Globus pallidus (tissue), 1 donor: ENCODE measurements at places on chromosomes 2 and 18.
A peak's percentile ranks its signal among the peaks of the same experiment; 100 is the strongest.

GRCh38 chr18:27461957-27462356 lies 276.8 kb upstream of the CHST9 start:
- no peak for DNase-seq

GRCh38 chr2:16726577-16726976 lies 60.9 kb upstream of the CYRIA start:
- no peak for DNase-seq

GRCh38 chr2:177334940-177335543 lies 57.5 kb upstream of the AGPS start:
- DNase-seq, result peak; percentile 73

DNA sequence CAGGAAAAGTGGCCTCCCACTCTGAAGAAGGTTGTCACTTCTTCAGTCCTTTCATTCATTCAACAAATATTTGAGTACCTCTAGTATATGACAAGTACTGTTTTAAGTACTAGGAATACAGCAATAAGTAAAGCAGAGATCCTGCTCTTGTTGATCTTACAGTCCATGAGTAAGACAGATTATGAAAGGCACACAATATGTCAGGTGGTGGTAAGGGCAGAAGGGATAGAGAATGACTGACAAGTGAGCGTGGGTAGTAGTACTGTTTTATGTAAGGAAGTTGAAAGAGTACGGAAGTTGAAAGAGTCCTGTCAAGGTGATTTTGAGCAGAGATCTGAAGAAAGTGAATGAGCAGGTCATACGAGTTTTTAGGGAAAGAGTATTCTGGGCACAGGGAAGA lies 111.3 kb downstream of the GALNT1 start:
- no peak for DNase-seq

- DNase-seq, result no peak
Observed at GRCh38 chr18:2050702-2051201, 520.6 kb downstream of the METTL4 start.

DNA sequence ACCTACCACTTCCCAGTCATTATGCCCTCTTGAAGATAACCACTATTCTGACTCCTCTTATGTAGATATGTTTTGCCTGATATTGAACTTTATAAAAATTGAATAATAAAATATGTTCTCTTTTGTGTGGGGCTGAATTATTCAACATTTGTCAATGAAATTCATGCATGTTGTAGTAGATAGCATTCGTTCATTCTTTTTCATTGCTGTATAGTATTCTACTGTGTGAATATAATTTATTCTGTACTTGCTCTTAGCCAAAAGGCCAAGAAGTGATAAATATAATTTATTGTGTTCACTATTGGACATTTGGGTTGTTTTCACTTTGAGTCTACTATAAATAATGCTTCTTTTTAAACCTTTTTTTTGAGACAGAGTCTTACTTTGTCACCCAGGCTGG lies 29.0 kb downstream of the EML6 start:
- DNase-seq, result no peak

DNA sequence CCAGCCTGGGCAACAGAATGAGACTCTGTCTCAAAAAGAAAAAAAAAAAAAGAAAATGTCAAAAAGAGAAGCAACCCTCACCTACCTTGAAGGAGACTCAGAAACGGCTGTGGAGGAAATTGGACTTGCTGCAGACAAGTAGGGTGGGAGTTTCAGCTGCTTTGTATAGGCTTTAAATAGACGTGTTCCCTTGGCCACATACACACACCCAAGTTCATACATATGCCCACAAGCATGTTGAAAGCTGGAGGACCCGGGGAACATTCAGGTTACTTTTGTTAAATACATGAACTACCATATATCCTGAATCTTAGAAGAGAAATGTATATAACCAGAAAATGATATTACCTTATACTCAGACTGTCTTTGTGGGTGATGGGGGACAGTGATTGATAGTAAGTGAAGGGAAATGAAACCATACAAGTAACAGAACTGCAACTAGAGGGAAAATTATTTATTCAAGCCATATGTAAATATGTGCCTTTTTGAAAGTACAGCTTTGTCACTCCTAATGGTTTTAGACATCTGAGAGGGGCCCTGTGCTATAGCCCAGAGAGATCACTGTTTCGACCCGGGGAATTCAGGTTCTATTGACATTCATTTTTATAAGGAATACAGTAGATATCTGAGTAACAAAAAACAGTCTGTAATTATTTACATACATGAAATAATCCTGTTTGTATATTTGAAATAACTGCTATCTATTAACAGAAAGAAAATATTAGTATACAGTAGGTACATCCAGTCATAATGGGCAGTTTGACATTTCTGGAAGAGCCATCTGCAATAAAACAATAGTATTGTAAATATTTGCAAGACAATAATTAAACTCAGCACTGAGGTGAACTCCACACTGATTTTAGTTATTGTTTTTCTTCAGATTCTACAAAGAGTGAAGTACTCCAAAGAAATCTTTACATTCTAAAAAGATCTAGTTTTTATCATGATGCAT lies 48.0 kb upstream of the TGIF1 start:
- no peak for DNase-seq

- DNase-seq, result peak; percentile 45
Observed at GRCh38 chr2:26503231-26503880, 25.4 kb upstream of the OTOF start.

DNA sequence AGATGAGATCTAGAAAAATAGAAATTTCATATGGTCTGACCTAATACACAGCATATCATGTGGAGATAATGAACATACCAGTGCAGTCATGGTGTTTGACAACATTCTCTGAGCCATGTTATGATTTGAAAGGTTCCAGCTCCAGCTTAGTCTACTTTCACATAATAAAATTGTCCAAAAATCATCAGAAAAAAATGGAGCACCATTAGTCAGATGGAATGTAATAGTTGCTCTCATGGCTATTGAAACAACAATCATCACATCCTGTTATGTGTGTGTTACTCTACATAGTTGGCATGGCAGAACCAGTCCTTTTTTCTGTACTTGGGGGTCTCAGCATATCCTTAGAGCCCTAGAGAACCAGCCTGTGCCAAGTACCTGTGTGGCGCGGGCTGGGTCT lies 678.9 kb upstream of the FANCL start:
- no peak for DNase-seq

GRCh38 chr18:70674896-70675295 lies 386.1 kb downstream of the SOCS6 start:
- no peak for DNase-seq

DNA sequence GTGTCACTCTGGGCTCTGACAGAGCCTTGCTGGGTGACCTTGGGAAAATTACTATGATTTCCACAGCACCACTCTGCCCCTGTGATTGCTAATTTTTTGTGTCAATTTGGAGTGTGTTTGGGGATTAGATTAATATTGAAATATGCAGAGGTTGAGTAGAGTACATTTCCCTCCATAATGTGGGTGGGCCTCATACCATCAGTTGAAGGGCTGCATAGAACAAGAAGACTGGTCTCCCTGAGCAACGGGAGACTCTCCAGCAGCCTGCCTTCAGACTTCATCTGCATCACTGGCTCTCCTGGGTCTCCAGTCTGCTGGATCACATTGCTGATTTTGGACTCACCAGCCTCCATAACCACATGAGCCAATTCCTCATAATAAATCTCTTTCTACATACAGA lies 313.7 kb downstream of the TNS1 start:
- DNase-seq, result no peak

DNA sequence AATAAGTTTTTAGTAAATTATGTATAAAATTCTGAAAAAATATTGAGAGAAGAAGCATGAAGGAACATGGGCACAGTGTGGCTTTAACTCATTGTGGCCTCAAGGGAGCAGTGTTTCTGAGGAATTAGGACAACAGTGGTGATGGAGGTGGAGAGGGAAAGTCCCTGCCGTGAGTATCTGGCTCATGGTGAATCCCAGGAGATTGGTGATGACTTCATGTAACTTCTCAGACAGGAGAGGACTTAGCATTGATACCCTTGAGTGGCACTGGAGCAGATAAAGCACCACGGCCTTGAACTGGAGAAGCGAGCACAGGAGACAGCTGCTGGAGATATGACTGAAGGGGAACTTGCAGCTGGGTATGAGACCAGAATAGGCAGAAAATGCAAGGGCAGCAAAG lies 35.0 kb upstream of the LRP1B start:
- peak; percentile 17 for DNase-seq

- no peak for DNase-seq
Observed at GRCh38 chr2:121830809-121831208, 75.4 kb downstream of the TSN start.

DNA sequence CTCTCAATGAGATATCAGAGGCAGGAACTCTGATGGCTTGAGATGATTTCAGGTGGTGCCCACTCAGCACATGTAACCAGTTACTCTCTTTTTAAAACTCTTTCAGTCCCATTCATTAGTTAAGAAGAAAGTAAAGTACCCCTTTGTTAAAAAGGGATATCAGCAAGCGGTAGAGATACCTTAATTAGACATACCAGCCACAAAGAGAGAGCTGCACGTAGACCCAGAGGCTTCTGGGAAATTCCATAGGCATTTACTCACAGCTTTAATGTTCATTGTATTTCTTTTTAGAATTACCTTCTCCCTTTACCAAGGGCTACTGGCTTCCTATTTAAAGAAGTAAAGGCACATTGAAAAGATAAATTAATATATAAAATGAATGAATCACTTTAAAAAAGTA lies 63.3 kb downstream of the LYPD6B start:
- DNase-seq, result no peak

DNA sequence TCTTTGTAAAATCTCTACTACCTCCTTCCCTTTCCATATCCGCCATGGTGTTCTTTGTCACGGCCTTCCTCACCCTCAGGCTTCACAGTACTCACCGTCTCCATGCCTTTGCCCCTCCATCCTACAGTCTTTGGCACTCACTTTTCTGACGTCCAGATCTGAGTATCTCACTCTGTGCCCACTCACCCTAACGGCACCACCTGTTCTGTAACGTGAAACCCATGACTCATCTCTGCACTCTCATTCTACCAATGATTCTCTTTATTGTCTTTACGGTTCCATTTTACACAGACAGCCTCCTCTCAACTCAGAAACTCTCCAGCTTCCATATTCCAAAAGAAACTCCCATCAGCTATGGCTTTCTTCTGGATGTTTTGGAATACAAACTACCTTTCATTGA lies 56.7 kb downstream of the NETO1 start:
- DNase-seq, result no peak
